GM19239 (cell line): ENCODE measurements at places on chromosomes 3 and 15.

DNA sequence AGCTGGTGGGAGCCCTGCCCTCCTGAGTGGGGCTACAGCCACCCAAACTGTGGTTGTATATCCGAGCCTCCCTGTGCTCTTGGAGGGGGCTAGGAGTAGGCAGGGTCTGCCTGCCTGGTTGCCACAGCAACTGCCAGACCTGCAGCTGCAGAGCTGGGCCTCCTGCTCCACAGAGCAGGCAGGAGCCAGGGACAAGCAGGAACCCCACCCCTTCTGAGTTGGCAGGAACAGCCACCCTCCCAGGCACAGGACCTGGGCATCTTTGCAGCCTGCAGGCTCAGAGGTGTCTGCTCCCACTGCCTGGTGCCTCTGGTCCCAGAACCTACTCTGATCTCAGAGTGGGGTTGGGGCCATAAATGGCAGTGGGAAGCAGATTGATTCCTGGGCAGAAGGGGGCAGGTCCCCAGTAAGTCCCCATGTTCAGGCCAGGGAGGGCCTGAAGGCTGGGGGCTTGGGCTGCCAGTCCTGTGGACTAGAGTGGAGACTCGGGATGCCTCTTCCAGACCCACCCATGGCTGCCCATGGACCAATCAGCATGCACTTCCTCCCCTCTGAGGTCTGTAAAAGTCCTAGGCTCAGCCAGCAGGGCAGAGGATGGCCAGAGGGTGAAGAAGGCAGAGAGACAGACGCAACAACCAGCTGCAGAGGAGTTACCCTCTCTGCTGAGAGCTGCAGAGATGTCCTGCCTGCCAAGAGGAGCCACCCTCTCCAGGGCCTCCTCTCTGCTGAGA is 10.3 kb upstream of the LRRC31 start:
- no peak for DNase-seq

DNA sequence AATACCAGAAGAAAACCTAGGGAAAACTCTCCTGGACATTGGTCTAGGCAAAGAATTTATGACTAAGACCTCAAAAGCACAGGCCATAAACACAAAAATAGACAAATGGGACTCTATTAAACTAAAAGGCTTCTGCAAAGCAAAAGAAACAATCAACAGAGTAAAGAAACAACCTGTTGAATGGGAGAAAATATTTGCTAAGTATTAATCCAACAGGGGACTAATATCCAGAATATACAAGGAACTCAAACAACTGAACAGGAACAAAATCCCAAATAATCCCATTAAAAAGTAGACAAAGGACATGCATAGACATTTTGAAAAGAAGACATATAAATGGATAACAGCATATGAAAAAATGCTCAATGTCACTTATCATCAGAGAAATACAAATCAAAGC is 6.9 kb upstream of the ACVR2B start:
- DNase-seq, result no peak

- DNase-seq, result no peak
These were observed 2.3 kb upstream of the ANKRD63 start for GRCh38 chr15:40285151-40285550.

DNA sequence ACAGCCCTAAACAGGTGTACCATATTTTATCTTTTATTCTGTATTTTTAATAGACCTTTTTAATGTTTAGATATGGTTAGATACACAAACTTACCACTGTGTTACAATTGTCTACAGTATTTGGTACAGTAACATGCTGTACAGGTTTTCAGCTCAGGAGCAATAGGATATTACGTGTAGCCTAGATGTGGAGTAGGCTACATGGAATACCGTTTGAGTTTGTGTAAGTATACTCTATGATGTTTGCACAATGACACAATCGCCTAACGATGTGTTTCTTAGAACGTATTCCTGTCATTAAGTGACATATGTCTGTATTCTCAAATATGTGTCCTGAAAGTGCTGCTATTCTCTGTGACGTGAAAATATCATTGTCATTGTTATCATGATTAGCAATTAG is 62.6 kb downstream of the MFSD1 start:
- DNase-seq, result no peak

- no peak for DNase-seq
These were observed 57.3 kb upstream of the PPP2R3A start for GRCh38 chr3:135908225-135908624.

DNA sequence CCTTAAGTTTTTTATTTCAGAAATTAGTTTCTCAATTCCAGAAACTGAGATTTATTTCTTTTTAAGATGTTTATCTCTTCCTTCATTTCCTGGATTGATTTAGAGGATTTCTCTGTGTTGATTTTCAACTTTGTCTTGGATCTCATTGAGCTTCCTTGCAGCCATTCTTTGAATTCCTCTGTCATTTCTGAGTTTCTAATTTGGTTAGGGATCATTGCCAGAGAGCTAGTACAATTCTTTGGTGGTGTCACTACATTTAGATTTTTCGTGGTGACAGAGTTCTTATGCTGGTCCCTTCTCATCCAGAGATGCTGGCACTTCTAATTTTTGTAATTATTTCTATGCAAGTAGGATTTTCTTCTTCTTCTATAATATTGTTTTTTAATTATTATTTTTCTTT is 691.1 kb upstream of the NAALADL2 start:
- DNase-seq, result no peak
